ENCODE measurements at places on chromosomes 16 and 17.

DNA sequence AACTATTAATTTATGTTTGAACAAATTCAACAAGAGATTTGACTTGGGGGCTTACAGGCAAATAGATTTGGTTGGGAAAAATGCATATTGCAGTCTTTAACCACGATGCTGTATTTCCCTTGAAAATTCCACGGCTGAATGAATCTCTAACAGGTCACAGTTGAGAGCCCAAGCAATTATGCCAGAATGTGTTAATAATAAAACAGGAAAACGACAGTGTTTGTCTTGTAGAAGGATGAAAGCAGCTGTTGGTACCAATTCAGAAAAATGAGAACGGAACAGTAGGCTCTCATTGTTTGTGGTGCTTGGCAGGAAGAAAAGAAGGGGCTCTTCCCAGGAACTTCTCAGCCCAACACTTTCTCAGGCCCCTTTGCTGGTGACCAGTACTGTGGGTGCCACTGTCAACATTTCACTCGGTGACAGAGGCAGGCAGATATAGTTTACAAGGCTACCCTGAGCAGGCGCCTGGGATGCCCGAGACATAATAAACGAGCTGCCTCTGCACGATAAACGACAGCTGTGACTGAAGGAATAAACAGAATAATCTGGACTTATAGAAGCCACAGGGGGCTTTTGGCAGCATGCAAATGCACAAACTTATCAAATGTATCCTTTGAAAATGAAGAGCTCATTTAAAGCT is 387.1 kb downstream of the HS3ST4 start:
- DNase-seq: no peak

- DNase-seq: no peak
Observed at GRCh38 chr16:52407778-52408177, 139.2 kb downstream of the TOX3 start.

DNA sequence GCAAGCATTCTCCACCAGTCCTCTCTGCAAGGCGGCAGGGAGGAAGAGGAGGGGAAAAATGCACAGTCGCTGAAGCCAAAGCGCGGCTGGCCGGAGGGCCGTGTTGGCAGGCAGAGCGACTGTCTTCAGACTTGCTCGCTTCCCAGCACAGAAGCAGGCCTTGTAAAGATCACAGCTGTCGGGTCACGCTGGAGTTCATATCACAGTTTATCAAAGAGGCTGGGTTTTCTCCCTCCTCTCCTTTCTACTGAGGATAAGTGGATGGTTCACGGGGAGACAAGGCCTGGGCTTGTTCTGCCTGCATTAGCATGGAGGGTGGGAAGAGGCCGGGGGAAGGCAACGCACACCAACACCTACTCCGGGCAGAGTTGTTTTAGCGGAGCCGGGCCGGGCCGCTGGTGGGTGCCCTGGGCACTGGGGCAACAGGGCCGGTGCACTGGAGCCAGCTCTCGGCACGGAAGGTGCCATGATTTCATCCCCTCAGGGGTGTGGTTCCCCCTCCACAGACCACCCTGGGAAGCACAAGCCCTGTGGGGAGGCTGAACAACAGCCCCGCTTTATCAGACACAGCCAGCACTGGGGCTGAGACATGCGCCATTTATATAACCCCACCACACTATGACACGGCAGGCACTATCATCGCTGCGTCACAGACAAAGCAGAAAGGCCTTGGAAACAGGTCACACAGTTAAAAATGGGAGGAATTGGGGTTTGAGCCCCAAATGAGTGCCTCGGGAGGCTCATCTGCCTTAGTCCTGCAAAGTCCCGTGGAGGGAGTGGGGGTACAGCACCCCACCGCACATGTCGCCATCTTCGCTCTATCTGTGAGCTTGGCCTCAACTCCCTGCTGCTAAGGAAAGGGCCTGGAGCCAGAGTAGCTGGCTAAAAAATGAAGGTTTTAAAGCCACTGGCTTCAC is 40.3 kb upstream of the MTSS2 start:
- DNase-seq: no peak

- DNase-seq: no peak
Observed at GRCh38 chr17:75067856-75068255, 19.9 kb upstream of the SLC16A5 start.

GRCh38 chr16:17939723-17940122 is 396.8 kb downstream of the NPIPA8 start:
- DNase-seq: no peak

Measured in NCI-H1048 (cell line).